Skin of body (tissue), 3 donors: ENCODE measurements at places on chromosomes 12 and 14. TPM values are rescaled to one million over a fixed set of nuclear protein-coding genes. Genes with fewer than 3 reads are reported as not detected.

BCL7A gene
- 12.9 TPM for total RNA-seq

SOAT2 gene
- not detected for total RNA-seq

P2RX7 gene
- total RNA-seq = 4.2 TPM

- DNase-seq = no peak
Measured at GRCh38 chr12:113087193-113087592, 30.7 kb downstream of the DTX1 start.

DNA sequence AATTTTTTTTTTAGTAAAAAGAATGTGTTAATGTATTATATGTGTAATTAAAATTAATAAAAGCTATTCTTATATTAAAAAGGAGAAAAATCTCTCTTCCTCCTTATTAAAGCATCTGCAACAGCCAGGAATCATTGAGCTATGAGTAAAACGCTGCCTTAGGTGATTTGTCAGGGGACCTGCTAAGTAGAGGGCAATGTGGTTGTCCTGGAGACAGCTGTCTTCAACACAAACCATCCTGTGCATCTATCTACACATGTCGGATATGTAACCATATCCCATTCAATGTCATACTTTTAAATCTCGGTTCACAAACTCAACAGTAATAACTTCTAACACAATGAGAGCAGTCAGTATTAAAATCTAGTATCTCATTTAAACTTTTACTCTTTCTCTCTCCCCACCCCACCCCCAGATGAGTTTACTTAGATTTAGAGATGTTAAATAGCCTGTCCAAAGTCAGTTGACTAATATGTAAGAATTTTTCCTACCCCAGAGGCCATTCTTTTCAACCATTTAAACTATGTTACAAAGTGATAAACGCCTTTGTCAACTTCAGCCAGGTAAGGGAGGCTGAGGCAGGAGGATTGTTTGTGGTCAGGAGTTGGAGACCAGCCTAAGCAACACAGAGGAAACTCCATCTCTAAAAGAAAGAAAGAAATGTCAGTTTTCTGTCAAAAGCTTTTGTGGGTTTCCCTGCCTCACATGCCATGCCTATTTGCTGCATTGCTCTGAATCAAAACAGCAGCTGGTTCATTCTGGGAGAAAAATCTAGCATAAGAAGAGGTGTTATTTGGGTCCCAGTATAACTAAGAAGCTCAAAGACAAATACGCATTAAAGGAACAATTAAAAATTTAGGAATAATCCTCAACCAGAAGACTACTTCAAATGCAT is 413.7 kb upstream of the CCDC196 start:
- DNase-seq = no peak

DNA sequence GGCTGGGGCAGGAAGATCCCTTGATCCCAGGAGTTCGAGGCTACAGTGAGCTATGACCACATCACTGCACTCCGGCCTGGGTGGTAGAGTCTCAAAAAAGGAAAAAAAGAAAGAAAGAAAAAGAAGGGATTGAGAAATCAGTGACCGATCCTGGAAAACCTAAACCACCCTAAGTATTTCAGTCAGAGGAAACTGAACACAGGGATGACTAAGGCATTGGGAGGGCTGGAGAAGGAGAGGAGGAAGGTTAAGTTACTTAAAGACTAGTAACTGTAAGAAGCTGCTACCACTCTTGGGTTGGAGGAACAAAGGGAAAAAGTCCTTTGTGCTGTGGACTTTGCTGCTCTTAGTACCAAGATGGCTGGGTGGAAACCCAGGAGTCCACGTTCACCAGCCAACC is 10.6 kb downstream of the HHIPL1 start:
- DNase-seq = no peak

GRCh38 chr12:109098183-109098604 is 797 bp downstream of the UNG start:
- no peak for DNase-seq
